HepG2 (cell line): ENCODE measurements at places on chromosomes 5 and 9. TPM values are rescaled to one million over a fixed set of nuclear protein-coding genes. Genes with fewer than 3 reads are reported as not detected.

DNA sequence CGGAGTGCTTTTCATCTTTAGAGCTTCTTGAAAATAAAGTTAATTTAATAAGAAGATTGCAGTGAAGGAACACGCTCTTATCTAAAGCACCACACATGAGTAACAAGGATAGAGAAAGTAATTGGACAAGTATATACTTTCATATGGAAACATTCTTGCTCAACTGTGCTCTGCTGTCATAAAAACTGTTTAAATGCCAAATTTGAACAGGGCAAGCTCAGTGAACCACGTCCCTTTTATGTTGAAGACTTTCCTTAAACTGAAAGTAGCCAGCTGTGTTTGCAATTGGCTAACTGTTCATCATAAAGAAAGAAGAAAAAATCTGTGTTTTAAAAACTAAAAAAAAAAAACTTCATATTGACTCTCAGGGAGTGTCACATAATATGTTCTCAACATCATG lies 1610.7 kb upstream of the C9orf72 start:
- no peak for DNase-seq

DNA sequence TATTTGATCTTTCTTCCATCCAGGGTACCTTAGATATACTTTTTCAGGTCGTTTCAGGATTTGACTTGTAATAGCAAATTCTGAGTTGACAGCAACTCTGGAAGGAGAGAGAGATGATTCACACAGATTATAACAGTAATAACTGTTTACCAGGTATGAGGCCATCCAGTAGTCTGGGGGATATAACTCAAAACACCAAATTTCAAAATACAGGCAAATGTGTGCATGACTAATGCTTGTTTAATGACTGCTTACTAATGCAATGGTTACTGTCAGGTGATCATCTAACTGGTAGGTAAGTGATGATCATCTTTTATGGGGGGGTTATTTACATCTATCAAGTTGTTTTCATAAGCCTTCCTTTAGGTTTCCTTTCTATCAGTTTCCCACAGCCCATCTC lies 412.3 kb downstream of the MAT2B start:
- no peak for DNase-seq

DRD1 gene
- not detected in 2 replicates for polyA plus RNA-seq

FAM81B gene
- not detected in 2 replicates for polyA plus RNA-seq

DNA sequence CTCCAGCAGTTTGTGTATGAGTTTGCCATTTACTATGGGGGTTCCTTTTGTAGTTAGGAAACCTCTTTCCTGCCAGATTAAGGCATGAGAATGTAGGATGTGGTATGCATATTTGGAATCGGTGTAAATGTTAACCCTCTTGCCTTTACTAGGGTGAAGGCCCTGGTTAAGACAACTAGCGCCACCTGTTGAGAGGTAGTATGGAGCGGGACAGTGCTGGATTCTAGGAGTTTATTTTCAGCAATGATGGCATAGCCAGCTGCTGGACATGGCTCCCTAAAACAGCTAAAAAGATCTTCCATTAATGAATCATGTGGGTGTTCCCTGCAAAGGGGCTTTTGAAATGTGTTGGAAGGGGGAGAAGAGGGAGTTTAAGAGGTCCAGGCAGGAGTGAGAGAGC lies 30.7 kb upstream of the GPX3 start:
- no peak for DNase-seq
